Sigmoid colon (tissue), 7 donors: ENCODE measurements at places on chromosomes 2 and 18.

DNA sequence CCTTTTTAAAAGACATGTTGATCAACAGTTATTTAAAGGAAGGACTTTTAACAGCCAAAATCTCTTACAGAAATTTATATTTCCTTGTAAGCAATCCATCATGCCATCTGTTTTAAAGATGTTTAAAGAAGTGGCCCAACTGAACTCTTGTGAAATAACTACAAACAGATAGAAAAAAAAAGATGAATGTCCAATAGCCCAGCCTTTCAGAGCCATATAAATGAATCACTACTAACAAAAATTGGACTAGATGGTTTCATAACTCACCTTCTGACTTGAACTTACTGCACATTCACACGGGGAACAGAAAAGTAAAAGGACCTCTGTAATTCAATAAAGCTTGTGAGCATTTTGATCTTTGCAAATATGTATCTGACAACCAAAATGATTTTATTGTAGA is 319.0 kb upstream of the CHAC2 start:
- no peak for DNase-seq

DNA sequence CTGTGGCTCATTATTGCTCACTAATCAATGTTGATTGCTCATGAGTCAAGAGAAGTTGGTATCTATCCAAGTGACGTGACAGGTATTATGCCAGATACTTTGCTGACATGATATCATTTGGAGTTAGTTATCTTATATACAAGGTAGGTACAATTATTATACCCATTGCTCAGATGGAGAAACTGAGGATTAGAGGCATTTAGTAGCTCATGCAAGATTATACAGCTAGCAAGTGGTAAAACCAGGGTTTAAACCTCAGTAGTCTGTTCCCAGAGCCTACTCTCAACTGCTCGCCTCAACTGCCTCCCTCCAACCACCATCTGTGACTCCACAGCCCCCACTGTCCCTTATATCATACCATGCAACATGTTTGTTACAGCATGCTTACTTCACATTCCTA is 6.1 kb downstream of the FIGLA start:
- DNase-seq, result no peak

DNA sequence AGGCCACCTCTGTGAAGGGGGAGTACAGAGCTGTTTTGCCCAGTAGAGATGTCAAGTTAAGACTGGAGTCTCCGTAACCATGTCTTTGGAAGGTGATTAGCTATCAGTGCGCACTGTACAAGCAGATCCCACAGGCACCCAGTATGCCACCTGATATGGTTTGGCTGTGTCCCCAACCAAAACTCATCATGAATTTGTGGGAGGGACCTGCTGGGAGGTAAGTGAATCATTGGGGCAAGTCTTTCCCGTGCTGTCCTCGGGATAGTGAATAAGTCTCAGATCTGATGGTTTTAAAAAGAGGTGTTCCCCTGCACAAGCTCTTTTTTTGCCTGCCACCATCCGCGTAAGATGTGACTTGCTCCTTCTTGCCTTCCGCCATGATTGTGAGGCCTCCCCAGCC is 90.2 kb downstream of the ACTR2 start:
- DNase-seq, result no peak

GRCh38 chr2:6896930-6897759 is 19.6 kb downstream of the RSAD2 start:
- DNase-seq, result no peak

- DNase-seq, result no peak
Measured at GRCh38 chr2:7497178-7497577, 580.0 kb downstream of the RNF144A start.
